ENCODE measurements at places on chromosomes 4 and X.

DNA sequence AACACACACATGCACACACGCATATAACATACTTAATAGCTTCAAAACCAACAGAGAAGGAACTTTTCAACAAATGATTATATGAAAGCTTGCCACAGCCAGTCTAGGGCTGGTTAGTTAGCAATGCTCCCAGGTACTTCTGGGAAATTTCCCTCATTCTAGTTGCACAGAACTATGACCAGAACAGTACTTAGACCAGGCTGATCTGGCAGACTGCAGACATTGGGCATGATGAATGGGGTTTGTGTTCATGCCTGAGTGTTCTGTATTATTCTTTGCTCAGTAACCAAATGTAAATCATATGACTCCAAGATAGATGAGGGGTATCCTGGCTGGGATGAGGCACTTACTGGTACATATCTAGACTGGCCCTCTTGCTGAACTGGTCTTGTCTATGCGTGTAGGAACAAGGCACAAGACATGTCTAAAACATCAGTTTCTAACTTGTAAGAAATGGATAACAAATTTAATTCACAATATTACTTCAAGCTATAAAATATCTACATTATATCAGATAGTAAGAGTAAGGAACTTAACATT, 50.3 kb upstream of the GEMIN8 start:
- no peak for DNase-seq

DNA sequence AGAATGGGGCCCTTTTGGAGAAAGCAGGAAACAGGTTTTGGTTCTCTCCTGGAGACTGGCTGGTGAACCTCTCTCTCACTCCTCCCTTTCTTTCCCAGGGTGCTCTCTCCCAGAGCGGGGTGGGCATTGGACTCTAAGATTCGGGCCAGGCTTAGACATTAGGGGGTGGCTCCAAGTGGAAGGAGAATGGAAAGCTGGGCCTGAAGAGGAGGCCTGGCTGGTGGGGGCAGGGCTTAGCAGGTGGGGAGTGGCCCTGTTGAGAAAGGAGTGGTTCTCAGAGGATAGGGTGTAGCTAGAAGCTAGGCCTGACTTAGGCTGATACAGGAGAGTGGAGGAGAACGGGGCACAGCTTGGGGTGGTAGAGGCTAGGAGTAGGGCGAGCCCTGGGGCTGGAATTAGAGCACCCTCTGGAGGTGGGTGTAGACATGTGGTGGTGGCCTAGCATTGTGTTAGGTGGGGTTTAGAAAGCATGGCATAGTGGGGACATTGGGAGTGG, 5.7 kb downstream of the PLP2 start:
- DNase-seq, result peak; percentile 37

DNA sequence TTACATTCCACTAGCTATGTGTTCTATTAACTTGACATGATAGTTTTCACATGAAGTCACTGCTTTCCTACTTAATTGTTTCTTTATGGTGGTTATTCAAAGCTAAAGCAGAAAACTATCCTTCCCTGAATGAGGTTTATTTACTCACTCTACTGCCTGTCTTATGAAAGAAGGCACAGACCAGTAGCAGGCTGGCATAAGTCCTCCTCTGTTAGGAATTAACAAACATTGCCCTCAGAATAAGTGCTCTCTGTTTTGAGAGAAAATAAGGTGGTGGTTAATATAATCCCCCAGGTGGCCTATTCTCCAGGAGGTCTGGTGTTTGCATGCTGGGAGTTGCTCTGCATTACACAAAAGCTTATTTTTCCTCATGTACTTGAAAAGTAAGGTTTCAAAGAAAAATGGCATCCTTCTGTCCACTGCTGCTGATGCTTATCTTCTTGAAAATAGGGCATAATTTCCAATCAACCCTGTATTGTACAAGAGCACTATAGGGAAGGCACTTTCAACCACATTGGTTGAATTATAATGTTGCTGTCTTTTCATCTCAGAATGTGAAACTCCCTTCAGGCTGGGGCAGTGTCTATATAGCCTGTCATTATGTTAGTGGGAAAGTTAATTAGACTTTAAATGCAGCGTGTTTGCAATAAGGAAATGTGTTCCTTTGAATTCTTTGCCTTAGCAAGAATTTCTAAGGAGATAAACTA, 119.7 kb upstream of the TBC1D9 start:
- no peak for DNase-seq

- no peak for DNase-seq
Observed at GRCh38 chr4:109231331-109231730, 71.1 kb downstream of the COL25A1 start.

DNA sequence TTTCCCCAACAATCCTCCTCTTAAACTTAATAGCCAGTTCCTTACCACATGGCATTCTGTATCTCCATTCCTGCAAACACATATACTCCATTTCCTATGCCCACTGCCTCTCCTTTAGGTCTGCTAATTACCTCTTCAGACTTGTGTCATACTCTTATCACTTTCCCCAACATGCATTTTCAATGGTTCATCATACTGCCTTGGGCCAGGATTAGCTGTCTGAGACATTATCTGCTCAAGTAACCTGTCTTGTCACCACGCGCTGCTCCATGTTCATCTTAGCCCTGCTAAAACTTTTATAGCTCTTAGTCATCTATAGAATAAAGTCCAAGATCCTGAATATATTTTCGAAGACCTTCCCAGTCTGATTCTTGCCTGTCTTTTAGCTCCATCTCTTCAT, 224.1 kb upstream of the GK2 start:
- DNase-seq, result no peak

- no peak for DNase-seq
Observed at GRCh38 chr4:70670332-70671014, 4.2 kb upstream of the JCHAIN start.

- no peak for DNase-seq
Observed at GRCh38 chr4:53618321-53618720, 27.0 kb upstream of the LNX1 start.

GRCh38 chr4:26819478-26820095, 41.1 kb upstream of the STIM2 start:
- no peak for DNase-seq

GRCh38 chr4:43587758-43588157, 695.2 kb downstream of the GRXCR1 start:
- DNase-seq, result no peak

DNA sequence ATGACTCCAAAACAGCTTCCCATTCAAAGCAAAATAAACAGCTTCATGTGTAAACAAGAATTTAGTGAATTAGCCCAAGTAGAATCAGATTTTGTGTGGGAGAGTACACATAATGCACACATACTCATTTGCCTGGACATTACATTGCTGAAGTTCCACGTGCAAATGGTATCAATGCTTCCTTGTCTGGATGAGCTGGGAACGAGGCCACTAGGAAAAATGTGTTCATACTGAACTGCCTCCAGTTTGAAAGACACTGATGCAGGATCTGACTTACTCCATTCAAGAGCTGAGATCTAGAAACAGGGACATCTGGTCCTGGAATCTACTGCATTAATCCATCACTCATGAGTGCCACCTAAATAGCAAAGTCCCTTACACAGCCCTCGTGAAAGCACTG, 228.0 kb downstream of the APBB2 start:
- no peak for DNase-seq

DNA sequence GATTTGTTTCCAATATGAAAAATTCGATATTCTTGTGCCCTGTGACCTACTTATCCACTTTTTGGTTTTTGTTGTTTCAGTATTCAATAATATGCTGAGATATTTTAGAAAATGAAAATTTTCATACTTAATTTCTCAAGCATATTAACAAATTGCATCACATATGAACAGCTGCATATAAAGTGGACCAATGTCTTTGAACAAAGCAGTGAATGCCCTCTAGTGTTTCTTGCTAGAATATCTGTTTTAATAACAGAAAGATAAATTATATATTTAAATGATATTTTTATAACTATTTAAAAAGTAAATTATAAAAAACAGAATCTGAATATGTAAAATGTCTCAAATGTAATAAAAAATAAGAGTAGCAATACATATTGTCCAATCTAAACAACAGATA, 31.7 kb upstream of the INTU start:
- DNase-seq, result no peak

- no peak for DNase-seq
Observed at GRCh38 chr4:3407930-3408792, 33.6 kb upstream of the HGFAC start.

GRCh38 chr4:104973708-104974107, 173.0 kb upstream of the TET2 start:
- no peak for DNase-seq

DNA sequence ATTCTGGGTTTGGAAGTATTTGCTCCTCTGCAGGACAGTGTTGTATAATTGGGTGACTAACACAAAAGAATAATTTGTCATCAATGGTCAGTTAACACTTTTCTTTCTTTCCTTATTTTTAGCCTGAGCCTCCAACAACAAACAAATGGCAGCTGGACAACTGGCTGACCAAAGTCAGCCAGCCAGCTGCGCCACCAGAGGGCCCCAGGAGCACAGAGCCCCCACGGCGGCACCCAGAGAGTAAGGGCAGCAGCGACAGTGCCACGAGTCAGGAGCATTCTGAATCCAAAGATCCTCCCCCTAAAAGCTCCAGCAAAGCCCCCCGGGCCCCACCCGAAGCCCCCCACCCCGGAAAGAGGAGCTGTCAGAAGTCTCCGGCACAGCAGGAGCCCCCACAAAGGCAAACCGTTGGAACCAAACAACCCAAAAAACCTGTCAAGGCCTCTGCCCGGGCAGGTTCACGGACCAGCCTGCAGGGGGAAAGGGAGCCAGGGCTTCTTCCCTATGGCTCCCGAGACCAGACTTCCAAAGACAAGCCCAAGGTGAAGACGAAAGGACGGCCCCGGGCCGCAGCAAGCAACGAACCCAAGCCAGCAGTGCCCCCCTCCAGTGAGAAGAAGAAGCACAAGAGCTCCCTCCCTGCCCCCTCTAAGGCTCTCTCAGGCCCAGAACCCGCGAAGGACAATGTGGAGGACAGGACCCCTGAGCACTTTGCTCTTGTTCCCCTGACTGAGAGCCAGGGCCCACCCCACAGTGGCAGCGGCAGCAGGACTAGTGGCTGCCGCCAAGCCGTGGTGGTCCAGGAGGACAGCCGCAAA, 106.0 kb downstream of the KLHL8 start:
- DNase-seq, result no peak

- DNase-seq, result no peak
Observed at GRCh38 chrX:111402344-111402743, 9.6 kb downstream of the DCX start.

GRCh38 chrX:109782994-109783700, 50.1 kb upstream of the ACSL4 start:
- DNase-seq, result no peak

- DNase-seq, result peak; percentile 40
Observed at GRCh38 chrX:42975906-42976305, 197.9 kb upstream of the PPP1R2C start.

DNA sequence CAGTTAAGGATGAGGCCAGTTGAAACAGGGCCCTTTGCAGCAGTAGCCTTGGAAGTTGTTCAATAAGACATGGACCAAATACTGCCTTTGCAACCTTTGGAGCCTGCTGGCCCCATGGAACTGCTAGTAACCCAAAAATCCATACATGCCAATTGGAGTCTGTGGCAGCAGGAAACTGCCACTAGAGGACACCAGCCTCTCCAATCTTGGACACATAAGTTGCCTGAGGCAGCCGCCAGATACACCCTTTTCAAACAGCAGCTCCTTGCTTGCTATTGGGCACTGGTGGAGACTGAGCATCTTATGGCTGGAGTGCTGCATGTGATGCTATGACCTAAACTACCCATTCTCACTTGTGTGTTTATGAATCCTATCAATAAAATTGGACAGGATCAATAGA, 14.8 kb upstream of the LAP3 start:
- DNase-seq, result no peak

DNA sequence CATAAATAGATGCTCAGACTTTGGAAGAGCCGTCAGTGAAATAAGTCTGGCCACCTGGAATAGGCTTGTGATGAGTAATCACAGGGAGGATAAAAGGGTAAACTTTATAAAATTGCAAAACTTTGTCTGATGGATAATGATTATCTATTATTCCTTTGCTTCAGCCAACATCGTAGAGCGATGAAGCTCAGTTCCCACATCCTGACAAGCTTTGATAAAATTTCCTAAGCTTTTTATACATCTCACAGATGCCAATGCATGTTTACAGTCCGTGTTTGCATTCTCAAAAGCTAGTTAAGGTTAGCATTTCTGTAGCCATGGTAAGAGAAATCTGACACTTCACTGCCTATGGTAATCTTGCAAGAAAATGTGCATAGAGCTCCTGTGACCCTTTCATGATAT, 15.4 kb upstream of the UGDH start:
- DNase-seq, result no peak

GRCh38 chr4:42492962-42493361, 95.7 kb downstream of the SHISA3 start:
- DNase-seq, result peak; percentile 62

GRCh38 chr4:31647786-31648185, 927.6 kb downstream of the PCDH7 start:
- DNase-seq, result no peak

GRCh38 chrX:134501941-134502340, 42.0 kb downstream of the HPRT1 start:
- DNase-seq, result no peak

DNA sequence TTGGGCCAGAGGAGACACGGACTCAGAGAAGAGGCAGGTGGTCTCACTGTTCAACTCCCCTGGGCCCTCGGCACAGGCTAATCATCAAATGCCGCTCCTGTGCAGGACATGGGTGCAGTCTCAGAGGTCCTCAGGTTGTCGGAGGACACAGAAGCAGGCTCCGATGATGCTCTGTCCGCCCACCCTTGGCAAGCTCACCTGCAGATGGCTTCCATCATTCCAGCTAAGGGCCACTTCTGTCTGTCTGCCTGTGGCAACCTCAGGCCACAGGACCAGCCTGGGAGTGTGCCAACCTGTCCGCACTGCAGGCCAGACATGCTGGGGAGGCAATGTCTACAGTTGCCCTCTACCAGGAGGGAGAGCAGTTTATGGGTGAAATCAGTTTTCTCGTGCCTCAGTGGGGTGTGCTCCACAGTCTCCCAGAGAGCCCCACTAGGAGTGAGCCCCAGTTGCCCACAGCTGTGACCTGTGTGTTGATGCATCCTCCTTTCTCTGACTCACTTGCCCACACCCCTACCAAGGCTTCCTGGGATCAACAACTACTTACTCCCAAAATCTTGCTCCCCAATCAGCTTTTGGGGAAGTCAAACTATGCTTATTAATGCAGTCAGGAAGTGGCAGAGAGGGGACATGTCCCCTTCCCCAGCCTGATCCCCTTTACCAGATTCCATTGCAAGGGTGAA, 55.9 kb downstream of the HTRA3 start:
- no peak for DNase-seq
